ENCODE measurements at places on chromosomes 3 and 15.

GRCh38 chr15:39942101-39942752 is 8.3 kb downstream of the EIF2AK4 start:
- peak; percentile 78 for DNase-seq

DNA sequence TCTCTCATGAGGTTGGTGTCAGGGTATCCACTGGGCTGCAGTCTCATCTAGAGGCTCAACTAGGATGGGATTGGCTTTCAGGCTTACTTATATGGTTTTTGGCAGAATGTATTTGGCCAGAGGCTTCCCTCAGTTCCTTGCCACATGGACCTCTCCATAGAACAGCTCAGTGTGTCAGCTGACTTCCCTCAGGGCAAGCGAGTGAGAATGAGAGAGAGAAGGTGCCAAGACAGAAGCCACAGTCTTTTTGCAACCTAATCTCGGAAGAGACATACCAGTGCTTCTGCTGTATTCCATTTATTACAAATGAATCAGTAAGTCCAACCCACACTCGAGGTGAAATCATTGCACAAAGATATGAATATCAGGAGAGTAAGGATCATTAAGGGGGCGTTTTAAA is 129.2 kb downstream of the CCNL1 start:
- DNase-seq = no peak

DNA sequence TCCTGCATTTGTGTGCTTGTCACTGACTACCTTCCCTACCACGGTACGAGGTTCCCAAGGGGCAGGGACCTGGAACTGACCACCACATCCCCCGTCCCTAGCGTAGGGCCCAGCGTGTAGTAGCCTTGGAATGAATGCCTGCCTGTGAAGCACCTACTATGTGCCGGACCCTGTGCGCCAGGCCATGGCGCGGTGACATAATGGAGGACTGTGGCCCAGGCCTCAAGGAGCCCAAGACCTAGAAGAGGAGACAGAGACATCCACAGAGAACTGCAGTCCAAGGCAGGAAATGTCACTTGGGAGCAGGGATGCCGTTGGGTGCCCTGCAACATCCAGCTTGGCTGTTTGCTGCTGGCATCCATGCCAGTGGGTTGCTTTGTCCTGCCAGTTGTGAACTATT is 71.9 kb upstream of the SLC6A6 start:
- DNase-seq = no peak

- no peak for DNase-seq
Measured at GRCh38 chr15:100113351-100114080, 228.3 kb downstream of the ADAMTS17 start.

GRCh38 chr3:56622381-56622780 is 60.7 kb downstream of the TASOR start:
- no peak for DNase-seq

GRCh38 chr3:35635926-35636683 is 3.2 kb upstream of the ARPP21 start:
- no peak for DNase-seq

DNA sequence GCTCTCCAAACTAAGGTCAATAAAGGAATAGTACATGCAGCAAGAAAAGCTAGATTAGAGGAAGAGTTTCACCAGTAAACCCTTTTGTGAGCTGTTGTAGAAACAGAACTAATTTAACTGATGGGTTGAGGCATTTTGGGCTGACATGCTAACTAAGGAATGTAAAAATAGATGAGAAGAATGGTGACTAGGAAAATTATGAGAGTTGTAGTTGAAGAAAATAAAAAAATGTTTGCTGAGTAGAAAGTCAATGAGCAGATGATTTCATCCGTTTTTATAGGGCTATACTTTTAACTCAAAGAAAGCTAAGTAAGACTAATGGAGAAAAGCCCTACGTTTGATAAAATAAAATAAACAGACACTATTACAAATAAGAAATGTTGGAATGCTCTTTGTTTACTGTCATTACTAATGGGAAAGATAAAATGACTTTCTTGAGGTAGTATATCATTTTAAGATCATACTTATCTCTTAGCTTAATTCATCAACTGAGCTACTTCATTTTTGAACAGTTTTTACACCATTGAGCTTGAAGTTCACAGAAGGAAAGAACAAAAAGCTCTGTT is 209.4 kb upstream of the DPH6 start:
- DNase-seq = peak; percentile 19

GRCh38 chr3:160381470-160381869 is 17.6 kb downstream of the IFT80 start:
- no peak for DNase-seq

GRCh38 chr3:132911741-132912415 is 126.3 kb upstream of the TMEM108 start:
- peak; percentile 41 for DNase-seq

DNA sequence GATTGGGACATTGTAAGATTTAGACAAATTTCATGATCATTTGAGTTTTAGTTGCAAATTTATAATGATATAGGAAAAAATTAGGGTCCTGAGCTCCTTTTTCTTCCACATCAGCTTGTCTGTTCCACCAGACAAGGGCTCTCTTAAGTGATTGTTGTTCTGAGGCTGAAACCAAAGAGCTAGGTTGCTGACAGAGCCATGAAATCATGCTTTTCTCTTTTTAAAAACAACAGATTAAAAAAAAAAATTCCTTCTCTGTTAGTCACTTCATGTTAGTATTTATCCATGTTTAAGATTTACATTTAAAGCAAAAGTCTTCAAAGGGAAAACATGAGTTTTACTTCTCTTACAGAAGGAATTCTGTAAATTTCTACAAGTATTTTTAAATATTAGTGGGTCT is 56.8 kb downstream of the ATP2C1 start:
- peak; percentile 23 for DNase-seq

- DNase-seq = no peak
Measured at GRCh38 chr3:148625095-148625736, 72.5 kb upstream of the AGTR1 start.

DNA sequence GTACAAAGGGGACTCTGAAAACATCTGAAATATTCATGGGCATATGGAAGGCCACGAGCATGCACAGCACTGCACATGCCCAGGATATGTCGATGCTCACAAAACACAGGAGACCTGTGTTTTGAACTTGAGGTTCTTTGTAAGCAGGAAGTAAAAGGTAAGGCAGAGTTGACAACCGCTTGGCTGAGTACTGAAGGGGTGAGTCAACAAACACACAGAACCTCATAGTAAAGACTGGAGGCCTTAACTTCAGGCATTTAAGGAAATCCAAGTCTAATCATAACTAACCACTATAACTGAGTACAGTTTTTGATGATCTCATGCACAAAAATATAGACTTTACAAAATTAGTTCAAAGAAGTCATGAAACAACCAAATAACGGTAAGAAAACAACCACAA is 80.6 kb downstream of the MYO9A start:
- no peak for DNase-seq

- peak; percentile 52 for DNase-seq
Measured at GRCh38 chr3:147119989-147120388, 286.4 kb downstream of the ZIC4 start.

GRCh38 chr3:32460031-32460749 is 42.5 kb downstream of the CMTM6 start:
- no peak for DNase-seq

DNA sequence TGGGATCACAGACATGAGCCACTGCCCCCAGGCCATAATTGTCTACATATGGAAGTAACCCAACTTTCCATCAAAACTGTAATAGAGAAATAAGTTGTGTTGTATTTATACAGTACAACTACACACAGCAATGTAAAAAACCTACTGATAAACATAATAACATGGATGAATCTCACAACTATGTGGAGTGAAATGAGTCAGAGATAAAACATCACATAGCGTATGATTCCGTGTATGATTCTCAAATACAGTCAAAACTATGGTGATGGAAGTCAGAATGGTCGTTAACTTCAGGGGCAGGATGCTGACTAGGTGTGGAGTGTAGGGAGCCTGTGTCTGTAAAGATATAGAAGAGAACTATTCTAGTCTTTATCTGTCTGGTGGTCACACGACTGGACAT is 332.7 kb upstream of the SLCO3A1 start:
- peak; percentile 50 for DNase-seq

DNA sequence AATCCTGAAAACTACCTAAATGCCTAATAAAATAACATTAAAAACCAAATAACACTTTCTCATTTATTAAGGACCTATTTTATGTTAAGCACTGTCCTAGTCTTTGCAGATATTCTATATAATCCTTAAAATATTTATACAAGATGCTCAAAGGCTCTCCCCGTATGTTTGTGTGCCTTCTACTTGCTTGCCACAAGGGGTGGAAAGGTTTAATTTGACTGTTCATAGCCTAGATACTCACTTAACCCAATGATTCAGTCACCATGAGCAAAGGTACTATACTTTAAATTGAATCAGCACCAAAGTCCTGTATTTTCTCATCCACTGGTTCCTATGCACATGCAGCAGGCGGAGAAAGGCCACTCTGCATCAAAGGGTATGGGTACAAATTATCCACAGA is 32.0 kb downstream of the LSAMP start:
- no peak for DNase-seq

DNA sequence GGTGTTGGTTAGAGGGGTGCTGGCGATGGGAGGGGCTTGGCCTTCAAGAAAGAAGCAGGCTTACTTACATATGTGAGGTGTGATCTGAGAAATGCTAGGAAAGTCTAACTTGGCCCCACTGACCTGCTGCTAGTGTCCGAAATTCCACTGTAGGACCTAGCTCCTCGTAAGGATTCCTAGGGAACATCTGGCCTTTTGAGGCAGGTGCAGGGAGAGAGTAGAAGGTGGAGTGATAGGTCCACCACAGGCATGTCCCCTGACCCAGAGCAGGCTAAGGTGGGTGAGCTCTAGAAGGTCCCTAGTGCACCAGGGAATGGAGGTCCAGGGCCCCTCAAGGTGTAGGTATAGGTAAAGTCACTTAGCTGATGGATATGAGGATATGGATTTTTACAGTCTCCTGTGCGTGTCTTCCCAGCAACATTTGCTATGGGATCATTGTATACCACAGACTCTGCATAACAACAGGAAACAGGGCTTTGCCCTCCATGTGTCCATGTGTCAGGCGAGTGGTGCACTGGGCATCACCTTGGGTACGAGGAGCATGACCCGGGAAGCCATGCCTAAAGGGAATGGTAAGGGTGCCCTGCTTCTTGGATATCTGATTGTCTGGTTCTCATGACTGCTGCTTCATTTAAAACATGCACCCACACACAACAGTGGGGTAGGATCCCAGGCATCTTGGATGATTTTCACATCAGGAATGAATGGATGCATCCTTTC is 32.6 kb downstream of the POMGNT2 start:
- DNase-seq = no peak

GRCh38 chr3:144200466-144200865 is 228.8 kb downstream of the DIPK2A start:
- DNase-seq = no peak

GRCh38 chr15:88608607-88609181 is 12.4 kb upstream of the AEN start:
- no peak for DNase-seq

DNA sequence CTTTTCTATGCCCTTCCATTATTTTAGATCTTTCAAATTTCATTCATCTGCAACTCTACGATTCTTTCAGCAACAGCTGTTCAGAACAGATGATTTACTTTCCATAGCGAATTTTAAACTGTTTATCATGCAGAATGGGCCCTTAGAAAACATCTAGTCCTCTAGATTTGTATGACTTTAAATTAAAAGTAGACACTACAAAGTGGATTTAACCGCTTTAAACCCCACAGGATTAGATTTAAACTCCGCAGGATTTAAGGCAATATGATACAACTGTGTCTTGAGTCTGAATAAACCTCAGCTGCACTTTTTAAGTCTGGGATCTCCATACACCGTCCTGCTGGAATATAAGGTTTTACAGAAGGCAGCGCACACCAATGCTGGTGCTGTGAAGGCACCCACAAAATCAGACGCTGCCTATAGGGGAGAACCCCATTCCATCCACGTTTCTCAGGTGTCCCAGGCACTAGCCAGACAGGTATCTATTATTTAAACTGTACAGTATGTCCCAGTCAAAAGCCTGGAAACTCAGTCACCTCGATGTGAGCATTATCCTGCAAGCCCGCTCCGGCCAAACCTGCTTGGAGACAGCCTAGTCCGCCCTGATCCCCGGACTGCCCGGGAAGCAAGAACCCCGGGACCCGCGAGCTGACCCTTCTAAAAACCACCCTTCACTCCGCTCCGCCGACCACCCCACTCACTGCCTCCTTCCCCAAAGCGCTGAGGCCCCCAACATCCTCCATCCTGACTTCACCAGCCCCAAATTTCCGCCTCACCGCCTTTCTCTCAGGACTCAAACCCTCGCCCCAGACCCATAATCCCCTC is 768 bp downstream of the ANO10 start:
- no peak for DNase-seq

DNA sequence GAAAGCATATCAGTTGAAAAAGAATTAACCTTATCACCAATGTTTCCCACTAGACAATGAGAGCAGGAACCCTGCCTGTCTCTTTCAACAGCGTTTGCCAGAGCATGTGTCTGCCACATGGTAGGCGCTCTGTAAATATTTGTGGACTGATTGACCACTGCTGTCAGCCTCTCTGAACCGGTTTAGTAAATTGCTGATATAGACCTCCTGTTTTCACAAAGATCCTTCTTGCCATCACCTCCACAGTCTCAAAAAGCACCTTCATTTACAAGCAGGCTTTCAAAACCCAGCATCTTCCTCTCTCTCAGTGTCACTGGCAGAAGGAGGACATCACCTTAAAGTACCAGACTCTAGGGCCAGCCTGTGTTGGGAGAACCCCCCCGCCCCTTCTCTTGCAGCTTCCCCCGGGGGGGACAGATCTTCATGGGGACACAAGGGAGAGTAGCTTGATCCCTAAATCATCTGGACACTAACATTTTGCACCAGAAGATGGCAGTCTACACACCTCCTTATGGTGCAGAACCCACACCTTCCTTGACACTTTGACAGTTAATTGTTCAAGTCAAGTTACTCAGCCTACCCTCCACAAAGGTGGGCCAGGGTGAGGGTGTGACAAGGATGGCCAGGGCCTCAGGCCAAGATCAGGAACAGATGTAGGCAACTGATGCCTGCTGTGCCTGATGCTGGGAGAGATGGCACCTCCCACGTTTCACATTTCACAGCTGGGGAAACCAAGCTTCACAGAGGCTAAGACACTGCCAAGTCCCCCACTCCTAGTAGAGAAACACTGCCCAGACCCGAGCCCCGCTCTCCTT is 37.8 kb upstream of the USP3 start:
- peak; percentile 60 for DNase-seq

DNA sequence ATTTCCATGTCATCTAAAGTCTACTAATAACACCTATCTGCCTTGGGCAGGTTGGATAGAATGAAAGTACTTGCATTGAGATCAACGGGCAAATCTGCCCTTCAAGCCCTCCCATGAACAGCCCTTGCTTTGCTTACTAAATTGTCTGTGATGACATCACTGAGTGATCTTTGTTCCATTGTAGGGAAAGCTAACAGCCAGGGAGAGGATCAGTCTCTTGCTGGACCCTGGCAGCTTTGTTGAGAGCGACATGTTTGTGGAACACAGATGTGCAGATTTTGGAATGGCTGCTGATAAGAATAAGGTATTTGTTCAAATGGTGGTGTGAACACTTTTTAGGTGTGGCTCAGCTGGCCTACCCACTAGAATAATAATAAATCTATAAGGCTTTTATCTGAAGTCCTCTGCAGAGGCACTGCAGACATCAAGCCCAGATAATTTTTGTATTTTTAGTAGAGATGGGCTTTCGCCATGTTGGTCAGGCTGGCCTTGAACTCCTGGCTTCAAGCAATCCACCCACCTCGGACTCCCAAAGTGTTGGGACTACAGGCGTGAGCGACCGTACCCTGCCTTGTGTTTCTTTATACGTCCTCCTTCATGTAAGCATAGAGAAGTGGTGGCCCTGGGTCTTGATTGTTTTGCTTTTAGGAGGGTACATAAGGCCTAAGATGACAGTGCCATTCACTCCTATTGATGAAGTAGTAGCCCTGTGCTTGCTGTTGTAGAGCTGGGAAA is 5.7 kb downstream of the PCCB start:
- no peak for DNase-seq

All from fibroblast of upper back skin (primary cell).